Muscle of back (tissue), 13 donors: ENCODE measurements at places on chromosomes 2 and 18.

GRCh38 chr18:40917056-40917455 is 1038.0 kb upstream of the PIK3C3 start:
- peak; percentile 43 for DNase-seq

DNA sequence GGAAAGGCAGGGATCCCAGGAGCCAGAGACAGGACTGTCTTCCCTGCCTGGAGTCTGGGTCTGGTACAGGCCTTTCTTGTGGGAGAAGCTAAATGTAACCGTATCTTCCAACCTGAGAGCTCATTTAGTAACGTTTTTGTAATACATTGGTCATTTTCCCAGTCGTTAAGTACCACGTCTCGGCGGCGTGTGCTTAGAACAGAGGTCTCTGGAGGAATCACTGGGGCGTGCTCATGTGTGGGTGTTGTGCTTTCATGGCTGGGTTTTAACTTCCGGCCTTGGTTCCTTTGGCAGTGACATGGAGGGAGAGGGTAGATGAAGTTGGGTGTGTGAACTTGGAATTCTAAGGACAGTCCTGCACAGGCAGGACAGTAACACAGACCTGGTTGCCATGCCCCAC is 79.7 kb downstream of the NCK2 start:
- DNase-seq: no peak

GRCh38 chr18:36188916-36189315 is 1.6 kb downstream of the MOCOS start:
- DNase-seq: no peak

DNA sequence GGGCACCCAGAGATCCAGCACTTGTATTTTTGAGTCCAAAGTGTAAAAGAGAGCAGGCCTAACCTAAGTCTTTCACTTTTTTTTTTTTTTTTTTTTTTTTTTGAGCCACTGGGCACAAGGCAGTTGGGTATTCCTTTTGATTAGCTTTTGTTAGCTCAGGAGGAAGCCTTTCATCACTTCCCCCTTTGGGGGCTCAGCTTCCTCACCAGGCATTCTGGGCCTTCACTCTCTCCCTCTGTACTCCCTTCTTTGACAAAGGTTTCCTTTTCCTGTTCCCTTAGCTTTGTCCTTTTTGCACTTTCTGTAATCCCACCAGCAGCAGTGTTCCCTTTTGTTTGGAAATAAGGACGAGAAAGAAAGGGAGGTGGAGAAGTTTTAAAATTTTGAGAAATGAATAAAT is 88.2 kb downstream of the PKP4 start:
- no peak for DNase-seq

- DNase-seq: no peak
Measured at GRCh38 chr2:223952280-223952968, 4.8 kb upstream of the MRPL44 start.

- no peak for DNase-seq
Measured at GRCh38 chr2:40168032-40168431, 283.9 kb downstream of the SLC8A1 start.
